ENCODE measurements at places on chromosomes 5 and 9.

GRCh38 chr5:74015716-74016115 lies 389.7 kb downstream of the ARHGEF28 start:
- no peak for DNase-seq

DNA sequence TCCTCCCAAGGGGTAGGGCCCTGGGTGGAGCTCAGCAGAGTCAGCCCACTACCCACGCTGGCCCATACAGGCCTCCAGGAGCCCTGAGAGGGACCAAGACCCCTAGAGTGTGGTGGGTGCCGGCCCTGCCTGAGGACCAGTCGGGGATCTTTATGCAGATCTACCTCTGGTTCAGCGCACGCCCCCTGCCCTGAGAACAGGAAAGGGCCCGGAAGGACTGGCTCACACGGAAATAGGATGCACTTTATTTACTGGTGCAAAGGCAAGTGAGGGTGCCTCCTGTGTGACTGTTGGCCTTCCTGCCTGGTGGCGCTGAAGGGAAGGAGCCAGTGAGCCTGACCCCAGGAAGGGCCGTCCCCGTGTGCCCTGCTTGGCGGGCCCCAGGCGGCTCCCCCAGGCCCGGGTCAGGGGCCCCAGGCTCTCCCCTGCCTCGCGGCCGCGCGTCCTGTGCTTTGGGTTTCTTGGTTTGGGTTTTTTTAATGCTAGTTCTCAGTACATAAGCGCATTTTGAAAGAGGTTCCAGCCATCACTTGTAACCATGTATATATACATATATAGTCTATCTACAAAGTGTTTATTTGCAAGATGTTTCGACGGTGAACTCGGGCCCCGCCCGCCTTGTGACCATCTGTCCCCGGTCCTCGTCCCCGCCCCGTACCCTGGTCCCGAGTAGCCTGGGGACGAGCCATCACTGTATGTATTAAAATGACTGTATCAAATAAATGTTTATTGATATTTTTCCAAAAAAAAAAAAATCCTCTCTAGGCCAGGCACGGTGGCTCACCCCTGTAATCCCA lies 76.4 kb upstream of the ROR2 start:
- DNase-seq = no peak

DNA sequence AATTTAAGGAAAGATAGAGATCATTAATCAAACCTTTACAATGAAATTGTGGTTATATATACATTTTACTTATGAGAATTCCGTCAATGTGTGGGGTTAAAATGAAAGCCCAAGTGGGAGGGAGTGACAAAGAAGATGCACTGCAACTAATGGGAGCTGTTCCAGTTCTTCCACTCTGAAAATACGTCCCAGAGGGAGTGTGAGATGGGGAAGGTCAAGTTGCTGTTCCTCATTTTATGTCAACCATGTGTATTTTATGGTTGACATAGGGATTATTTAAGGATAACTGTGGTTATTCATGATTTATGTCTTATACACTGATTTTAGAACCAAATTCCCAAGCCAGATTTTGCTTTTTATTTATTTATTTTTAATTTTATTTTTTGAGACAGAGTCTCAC lies 14.2 kb upstream of the RGS3 start:
- DNase-seq = no peak

GRCh38 chr5:1074816-1075554 lies 36.9 kb downstream of the SLC12A7 start:
- no peak for DNase-seq

- DNase-seq = no peak
Observed at GRCh38 chr5:32309761-32310160, 3.0 kb downstream of the MTMR12 start.

GRCh38 chr9:136572003-136572827 lies 26.4 kb upstream of the NOTCH1 start:
- DNase-seq = no peak

DNA sequence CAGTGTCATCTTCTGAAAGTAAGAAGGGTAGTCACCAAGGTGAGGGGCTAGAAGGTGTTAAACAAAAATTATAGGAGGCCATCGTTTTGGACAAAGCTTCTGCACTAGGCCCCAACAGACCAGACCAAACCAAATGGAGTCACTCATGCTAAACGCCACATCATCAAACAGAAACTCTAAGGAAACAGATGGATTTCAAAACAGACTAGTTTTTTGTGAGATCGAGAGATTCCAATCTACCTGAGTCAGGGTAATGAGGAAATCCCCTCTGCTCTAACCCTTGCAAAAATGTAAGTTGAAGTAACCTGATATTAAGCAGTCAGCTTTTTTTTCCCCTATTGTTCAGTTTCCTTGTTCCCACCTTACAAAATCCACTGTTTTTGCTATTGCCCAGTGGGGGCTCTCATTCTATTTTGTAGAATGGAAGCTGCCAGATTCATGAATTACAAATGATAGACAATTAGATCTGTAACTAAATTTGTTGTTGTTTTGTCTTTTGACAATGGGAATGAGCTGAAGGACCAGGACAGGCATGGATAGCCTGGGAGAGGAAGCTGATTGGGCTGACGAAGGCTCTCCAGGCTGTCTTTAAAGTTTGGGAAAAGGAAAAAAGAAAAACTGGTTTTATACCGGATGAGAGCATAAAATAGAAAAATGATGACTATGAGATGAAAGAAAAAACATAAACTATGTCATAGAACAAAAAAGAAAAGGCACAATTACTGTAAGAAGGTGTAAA lies 94.7 kb upstream of the ADAMTSL1 start:
- no peak for DNase-seq

DNA sequence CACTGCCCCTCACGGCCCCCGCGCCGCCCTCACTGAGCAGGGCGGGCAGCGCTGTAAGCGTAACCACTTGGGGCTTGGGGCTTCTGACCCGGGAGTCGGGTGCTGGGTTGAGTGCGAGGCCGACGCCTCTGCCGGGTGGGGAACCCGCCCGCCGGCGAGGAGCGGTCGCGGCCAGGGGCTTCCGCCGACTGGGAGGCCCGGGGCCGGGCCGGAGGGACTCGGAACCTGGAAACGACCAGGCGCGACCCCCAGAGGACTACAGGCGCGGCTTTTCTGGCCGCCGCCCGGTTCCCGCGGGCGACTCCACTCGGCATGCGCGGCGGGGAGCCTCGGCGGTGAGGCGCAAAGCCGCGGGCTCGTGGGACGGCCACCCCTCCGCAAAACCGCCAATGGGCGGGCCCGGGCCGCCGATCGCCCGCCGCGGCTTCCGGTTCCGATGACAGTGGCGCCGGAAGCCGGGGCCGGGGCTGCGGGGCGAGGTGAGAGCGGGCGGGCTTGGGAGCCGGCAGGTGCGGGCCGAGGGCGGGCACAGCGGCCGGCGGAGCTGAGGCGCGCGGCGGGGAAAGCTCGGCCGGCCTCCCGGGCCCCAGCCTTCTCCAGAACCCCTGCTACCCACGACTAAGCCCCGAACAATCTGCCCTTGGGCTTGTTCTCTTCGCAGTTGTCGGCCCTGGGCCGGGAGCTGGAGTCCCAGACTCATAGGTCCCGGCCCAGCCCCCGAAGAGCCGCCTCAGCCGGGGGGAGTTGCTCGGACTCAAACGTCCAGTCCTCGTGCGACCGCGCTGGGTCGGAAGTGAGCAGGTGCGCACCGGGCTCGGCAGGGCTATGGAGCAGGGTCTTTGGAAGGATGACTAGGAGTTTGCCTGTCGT lies at the start of gene RMND5B:
Gene RMND5B, plus strand, starts transcription at position 439 of the 870 bp plus-strand sequence. CDS start 7,106 bp downstream, outside the sequence.
- DNase-seq = peak; percentile 62

- no peak for DNase-seq
Observed at GRCh38 chr5:58898006-58898405, 315.1 kb downstream of the RAB3C start.

DNA sequence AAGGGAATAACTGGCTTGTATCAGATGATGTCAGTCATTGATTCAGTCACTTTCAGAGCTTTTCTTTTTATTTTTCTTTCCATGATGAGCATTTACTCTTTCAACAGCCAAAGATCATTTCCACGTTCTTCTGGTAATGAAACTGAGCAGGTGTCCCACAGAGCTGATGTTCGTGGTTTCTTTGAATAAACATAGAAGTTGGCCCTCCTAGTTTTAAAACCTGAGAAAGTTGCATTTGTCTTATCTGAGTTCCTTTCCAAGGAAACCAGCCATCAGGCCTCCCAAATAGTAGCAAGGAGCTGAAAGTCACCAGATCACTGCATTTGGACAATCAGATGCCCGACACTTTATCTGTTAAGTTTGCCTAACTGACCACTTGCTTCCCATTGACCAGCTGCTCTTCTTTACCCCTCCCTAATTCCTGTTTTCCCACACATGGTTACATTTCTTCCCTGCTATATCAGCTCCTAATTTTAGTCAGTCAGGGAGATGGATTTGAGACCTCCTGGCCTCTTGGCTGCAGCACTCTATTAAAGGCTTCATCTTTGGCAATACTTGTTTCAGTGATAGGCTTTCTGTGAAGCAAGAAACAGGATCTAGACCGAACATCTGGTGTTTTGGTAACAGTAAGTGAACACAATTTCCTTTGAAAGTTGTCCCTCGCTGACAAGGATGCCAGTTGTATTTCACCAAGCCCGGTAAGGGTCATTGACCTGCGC lies 420.8 kb downstream of the CHSY3 start:
- DNase-seq = no peak

GRCh38 chr9:34562135-34562745 lies 27.3 kb downstream of the CNTFR start:
- no peak for DNase-seq

GRCh38 chr5:145941448-145942130 lies 5.2 kb downstream of the SH3RF2 start:
- no peak for DNase-seq

DNA sequence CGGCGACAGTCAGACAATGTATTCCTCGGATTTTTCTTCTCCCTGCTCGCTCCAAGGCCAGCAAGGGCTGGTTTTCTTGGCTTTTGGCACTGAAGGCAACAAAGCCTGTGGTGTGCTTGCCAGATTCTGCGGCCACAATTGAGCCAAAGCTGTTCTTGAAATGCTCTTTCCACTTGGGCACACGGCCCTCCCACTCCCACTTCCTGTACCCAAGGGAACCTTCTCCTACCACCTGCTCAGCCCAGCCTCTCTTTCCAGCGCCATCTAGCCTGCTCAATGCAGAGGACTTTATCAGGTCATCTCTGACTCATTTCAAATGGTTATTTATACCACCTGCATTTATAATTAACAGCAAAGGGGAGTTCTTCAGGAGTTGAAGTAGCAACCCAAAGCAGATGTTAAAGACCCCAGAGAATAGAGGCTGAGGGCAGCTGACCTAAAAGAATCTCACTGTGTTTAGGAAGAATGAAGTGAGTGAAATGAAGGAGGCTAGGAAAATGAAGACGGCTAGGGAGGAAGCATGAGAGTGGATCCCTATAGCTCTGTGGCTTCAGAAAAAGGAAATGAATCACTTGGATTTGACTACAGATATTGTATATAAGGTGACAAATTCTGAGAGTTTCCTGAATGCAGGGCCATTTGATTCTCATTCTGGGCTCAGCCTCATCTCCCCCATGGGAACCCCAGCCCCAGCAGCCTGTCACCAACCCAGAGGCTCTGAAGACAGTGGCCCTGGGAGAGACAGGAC lies 439.0 kb downstream of the ENC1 start:
- DNase-seq = no peak

DNA sequence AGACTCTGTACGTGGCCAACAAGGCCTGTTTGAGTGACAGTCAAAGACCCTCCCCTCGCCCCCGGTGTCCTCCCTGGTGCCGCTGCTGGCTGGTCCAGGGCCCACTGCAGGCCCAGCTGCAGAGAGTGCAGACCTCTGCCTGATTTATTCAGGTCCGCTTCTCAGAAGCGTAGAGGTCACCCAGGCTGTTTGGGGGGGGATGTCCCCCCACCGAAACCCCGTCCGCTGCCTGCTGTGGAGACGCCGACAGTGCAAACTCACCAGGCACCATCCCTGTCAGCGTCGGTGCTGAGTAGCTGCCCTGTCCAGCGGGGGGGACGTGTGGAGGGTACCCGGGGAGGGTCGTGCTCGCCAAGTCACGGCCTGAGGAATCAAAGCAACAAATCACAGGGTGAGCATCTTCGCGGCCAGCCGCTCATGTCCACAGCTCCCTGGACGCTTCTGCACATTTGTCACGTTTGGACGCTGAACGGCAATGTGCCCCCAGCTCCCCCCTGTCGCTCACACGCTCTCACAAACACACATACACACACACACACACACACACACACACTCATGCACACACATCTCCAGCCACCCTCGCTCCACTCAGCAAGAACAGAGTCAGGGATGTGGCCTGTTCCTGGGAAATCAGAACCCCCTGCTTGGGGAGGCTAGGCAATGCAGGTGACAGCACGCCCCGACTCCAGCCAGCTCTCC lies 152.2 kb downstream of the PAX5 start:
- DNase-seq = no peak

- no peak for DNase-seq
Observed at GRCh38 chr5:111121926-111122325, 29.8 kb downstream of the WDR36 start.

- no peak for DNase-seq
Observed at GRCh38 chr5:1097381-1097987, 14.4 kb downstream of the SLC12A7 start.

DNA sequence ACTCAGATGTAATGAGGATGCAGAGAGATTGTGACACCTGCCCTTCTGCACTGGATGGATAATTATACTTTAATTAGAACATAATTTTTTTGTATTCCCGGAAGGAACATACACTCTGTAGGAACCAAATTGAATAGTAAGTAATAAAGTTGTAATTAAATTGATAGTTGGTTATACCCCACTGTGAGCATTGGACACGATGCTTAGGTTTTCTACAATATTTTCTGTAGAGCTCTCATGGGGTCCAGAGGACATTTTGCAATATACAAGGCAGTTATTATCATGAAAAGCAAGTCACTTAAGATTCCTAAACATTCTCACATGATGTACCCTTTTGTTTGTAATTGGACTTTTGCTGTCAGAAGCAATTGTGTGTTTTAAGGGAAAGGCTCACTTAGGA lies 63.4 kb downstream of the DIRAS2 start:
- no peak for DNase-seq

- no peak for DNase-seq
Observed at GRCh38 chr5:158461240-158461854, 602.4 kb upstream of the CLINT1 start.

GRCh38 chr5:81420039-81420667 lies 26.2 kb upstream of the ACOT12 start:
- DNase-seq = no peak

DNA sequence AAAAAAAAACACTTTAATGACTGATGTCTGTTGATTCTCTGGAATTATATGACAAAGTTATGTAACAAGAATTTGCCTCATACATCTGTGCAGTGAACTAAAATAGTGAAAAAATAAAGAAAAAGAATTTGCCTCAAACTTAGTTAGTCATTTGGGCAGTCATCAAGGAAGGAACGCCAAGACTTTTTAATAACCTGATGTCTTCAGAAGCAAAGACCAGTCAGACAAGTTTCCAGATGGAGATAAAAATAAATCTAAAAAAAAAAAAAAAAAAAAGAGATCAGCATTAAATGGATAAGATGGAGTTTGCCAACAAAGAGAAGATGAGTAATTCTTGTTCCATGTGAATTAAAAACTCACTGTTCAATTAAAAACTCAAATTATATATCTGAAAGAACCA lies 52.3 kb upstream of the JMY start:
- DNase-seq = no peak

DNA sequence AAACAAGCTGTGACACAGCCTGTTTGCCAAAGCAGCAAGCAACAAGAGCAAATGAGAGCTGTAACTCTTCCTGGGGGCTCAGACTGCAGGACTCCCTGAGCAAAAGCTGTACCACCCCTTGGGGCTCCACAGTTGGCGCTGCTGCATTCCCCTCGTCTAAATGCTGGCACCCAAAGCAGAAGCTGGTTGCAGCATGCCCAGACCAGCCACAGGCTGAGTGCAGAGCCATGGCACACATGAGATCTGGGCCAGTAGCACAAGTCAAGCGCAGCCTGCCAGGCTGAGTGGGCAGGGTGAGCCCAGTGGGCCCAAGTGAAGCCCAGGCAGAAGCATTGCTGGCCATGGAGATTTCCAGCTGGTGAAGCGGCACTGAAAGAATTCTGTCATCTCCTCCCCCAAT lies 157.3 kb upstream of the GRAMD2B start:
- no peak for DNase-seq

Measured in stimulated activated CD8-positive, alpha-beta memory T cell treated with anti-CD3 and anti-CD28 coated beads, Interleukin-15, amount 100 ng/mL, for 4 hours (primary cell).